WTC11 (cell line): ENCODE measurements at places on chromosomes 1 and 21. TPM values are rescaled to one million over a fixed set of nuclear protein-coding genes. Genes with fewer than 3 reads are reported as not detected.
A peak's percentile ranks its signal among the peaks of the same experiment; 100 is the strongest.

- no peak for DNase-seq
- no peak overlapping the region for H3K27ac ChIP-seq
- peaks cover 80% of the 10 kb centered on the region for H3K4me1 ChIP-seq
- 0 out of 2 replicates have a peak, but pooled peaks cover 2% of the 10 kb centered on the region for H3K36me3 ChIP-seq
- no peak overlapping the region for H3K4me3 ChIP-seq
These were observed 10.1 kb downstream of the ZNF644 start for GRCh38 chr1:91011726-91012125.

The TAF1A gene
- 10.8 to 12.9 TPM (median 12.0 TPM) in 3 replicates for total RNA-seq

- H3K27me3 ChIP-seq = no peaks in the 10 kb centered on the region
- peaks cover 7% of the 10 kb centered on the region for H3K36me3 ChIP-seq
- no peak overlapping the region for H3K27ac ChIP-seq
- no peak overlapping the region for H3K4me3 ChIP-seq
- peaks cover 11% of the 10 kb centered on the region for H3K4me1 ChIP-seq
- no peak for DNase-seq
These were observed 12.7 kb upstream of the RWDD3 start for GRCh38 chr1:95221306-95221705.

DNA sequence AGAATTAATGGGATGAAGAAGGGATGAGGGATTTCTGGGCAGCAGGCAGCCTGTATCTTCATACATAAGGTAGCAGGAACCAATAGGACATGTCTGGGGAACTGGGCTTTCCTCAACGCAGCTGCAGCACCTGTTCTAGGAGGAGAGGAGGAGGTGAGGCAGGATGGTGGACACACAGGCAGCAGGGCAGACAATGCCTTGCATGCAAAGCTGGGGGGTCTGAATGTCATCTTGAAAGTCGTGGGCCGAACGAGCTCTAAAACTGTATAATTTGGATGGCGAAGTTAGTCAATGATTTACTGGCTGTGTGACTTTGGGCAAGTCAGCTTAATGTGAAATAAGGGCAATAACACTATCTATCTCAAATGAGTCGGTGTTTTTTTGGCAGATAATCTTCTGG, 124.4 kb downstream of the BEND5 start:
- no peak overlapping the region for H3K27ac ChIP-seq
- H3K36me3 ChIP-seq = no peaks in the 10 kb centered on the region
- peaks cover 8% of the 10 kb centered on the region for H3K4me1 ChIP-seq
- 0 out of 2 replicates have a peak, but pooled peaks cover 4% of the 10 kb centered on the region for H3K27me3 ChIP-seq
- no peak for DNase-seq
- no peak overlapping the region for H3K4me3 ChIP-seq

GRCh38 chr1:28893403-28894102, 20.8 kb upstream of the EPB41 start:
- H3K4me3 ChIP-seq = no peak overlapping the region
- peaks cover 16% of the 10 kb centered on the region for H3K4me1 ChIP-seq
- H3K36me3 ChIP-seq = no peaks in the 10 kb centered on the region
- H3K27ac ChIP-seq = peak overlapping the region; percentile 71; the same call in 1 of the 2 replicates
- peaks cover 6% of the 10 kb centered on the region; the same call in 1 of the 2 replicates for H3K27me3 ChIP-seq
- peak; percentile 64 for DNase-seq

GRCh38 chr1:33874636-33875035, 10.8 kb downstream of the HMGB4 start:
- DNase-seq = no peak
- H3K27me3 ChIP-seq = no peaks in the 10 kb centered on the region; the same call in 1 of the 2 replicates
- 0 out of 2 replicates have a peak, but pooled peaks cover 3% of the 10 kb centered on the region for H3K4me1 ChIP-seq
- H3K4me3 ChIP-seq = no peak overlapping the region
- H3K36me3 ChIP-seq = peaks cover 13% of the 10 kb centered on the region

The ACTN2 gene
- total RNA-seq = 2.0 to 3.5 TPM (median 2.6 TPM) in 3 replicates

DNA sequence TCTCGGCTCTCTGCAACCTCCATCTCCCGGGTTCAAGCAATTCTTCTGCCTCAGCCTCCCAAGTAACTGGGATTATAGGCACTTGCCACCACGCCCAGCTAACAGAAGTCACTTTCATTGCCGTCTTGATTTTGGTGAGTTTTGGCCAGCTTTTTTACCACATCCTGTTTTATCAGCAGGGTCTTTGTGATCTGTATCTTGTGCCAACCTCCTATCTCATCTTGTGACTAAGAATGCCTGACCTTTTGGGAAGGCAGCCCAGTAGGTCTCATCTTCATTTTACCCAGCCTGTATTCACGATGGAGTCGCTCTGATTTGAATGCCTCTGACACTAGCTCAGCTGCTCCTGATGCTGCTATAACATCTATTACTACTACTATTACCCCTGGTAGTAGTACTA, 46.8 kb upstream of the BARHL2 start:
- H3K36me3 ChIP-seq = no peaks in the 10 kb centered on the region
- H3K27ac ChIP-seq = no peak overlapping the region
- DNase-seq = no peak
- peaks cover 15% of the 10 kb centered on the region for H3K4me1 ChIP-seq
